Stimulated activated CD4-positive, alpha-beta T cell treated with anti-CD3 and anti-CD28 coated beads, Interleukin-1b, Interleukin-23, amount 100 ng/mL, for 4 hours (primary cell): ENCODE measurements at places on chromosomes 12 and 14.

GRCh38 chr14:93963692-93964091 is 12.7 kb downstream of the ASB2 start:
- DNase-seq = no peak

DNA sequence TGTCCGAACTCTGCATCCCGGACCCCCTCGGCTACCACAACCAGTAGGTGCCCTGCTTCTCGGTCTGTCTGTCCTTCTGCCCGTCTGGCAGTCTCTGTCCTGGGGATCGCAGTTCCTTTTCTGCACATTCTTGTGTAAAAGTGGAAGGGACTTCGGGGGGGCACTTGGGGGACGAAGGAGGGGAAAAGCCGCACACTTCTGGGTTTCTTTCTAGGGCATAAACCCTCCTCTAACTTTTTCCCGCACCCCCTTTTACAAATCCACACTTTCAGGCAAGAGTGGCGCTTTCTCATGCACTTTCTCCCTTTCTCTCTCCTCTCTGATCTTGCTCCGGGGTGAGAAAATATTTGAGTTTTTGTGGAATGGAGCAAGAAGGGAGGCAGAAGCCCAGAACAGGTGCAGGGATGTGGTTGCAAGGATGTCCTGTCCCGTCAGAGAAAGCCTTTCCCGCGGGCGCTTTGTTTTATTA is 506 bp downstream of the ESRRB start:
- DNase-seq = no peak

- no peak for DNase-seq
These were observed 168.7 kb upstream of the PDZRN4 start for GRCh38 chr12:41019461-41019860.

DNA sequence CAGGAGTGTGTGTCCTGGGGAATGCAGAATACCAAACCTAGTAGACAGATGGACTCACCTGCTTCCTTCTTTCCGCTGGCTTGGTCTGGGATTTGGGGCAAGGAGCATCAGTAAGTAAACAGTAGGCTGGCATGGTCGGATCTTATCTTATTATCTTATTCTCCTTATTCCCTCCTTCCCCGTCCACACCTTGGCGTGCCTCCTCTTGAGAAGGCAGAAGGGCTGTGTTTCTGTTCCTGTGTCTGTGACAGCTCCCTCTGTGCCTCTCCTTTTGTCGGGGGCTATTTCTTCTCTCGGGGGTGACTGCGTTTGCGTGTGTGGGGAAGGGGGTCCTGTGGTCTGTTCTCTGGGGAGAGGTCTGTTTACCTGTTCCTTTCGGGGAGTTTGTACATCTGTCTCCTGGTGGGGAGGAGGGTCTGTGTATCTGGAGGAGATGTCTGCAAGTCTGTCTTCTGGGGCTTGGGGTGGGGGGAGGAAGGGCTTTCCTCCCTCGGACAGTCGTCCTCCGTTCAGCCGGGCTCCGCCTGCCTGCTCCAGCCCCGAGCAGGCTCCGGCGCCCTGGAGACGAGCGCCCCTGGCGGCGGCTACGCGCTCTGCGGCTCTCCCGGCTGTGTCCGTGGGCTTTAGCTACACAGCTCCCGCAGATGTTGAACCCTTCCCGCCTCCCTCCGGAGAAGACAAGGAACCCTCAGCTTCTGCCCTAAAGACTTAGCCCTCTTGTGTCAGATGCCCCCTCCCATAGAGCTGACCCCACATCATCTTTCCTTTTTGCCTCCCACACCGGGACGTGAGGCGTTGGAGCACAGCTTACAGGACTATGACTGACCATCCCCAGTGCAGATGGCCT is 4.4 kb downstream of the KRT86 start:
- peak; percentile 69 for DNase-seq

GRCh38 chr14:32202491-32202997 is 525 bp downstream of the RNU6-8 start:
- DNase-seq = no peak

DNA sequence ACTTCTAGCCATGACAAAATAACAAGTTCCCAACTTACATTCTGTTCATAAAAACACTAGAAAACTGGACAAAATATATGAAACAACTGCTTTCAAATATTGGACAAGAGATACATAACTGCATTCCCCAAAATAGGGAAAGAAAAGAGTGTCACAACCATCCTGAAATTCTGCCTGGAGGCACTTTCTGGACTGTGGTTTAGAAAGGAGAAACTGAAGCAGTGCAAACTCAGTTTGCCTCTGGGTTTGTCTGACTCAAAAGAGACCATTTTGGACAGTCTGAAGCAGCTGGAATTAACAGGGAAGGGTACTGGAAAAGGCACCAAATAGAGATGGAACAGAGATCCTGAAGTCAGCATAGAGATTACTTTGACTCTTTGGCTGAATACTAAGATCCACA is 11.3 kb upstream of the SYT1 start:
- no peak for DNase-seq
